Activated naive CD4-positive, alpha-beta T cell treated with anti-CD3 and anti-CD28 coated beads, Interleukin-2, amount 50 U/mL, for 72 hours (primary cell): ENCODE measurements at places on chromosomes 11 and 22. TPM values are rescaled to one million over a fixed set of nuclear protein-coding genes. Genes with fewer than 3 reads are reported as not detected.

GRCh38 chr11:1349327-1350041 is 40.1 kb upstream of the TOLLIP start:
- DNase-seq = no peak

The PLAAT2 gene
- total RNA-seq = not detected

DNA sequence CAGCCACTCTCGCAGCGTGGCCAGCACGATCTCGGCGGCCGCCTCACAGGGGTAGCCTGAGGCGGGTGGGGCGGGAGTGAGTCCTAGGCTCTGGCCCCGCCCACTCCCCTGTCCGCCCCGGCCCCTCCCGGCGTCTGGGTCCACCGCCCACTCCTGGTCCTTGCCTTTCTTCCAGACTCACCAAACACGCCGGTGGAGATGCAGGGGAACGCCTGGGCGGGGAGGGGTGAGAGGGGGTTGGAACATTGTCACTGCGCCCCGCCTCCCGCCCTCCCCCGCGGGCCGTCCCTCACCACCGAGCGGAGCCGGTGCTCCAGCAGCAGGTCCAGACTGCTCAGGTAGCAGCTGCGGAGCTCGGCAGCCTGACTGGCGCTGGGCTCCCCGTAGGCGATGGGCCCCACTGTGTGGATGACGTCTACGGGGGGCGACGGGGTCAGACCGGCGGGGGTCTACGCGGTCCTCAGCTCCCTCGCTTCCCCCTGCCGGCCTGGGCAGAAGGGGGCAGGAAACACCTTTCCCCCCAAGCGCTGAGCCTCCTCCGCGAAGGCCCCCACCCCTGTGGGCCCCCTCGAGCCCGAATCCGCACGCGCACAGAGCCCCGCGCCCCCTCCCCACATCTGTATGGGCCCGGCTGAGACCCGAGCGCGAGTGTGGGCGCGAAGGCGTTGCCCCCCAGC is 13.2 kb downstream of the OTUB1 start:
- peak; percentile 64 for DNase-seq

DNA sequence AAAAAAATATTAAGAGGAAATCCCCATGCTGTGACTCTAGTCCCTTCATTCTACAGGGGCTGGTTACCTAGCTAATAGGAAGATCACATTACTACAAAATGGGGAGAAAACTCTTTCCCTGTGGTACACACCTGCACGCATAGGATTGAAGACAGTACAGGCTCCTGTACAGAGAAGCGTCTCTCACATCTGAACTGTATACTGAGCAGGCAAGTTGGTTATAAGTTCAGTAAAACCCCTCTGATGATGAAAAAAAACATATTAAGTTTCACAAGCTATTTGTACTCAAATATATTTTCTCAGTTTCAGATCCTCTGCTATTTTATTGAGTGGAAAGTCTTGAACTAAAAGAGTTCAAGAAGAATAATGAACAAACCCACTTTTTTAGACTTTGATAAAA is 156.9 kb upstream of the HSD17B12 start:
- DNase-seq = no peak

- DNase-seq = no peak
Measured at GRCh38 chr11:107276077-107276476, 181.5 kb downstream of the CWF19L2 start.

DNA sequence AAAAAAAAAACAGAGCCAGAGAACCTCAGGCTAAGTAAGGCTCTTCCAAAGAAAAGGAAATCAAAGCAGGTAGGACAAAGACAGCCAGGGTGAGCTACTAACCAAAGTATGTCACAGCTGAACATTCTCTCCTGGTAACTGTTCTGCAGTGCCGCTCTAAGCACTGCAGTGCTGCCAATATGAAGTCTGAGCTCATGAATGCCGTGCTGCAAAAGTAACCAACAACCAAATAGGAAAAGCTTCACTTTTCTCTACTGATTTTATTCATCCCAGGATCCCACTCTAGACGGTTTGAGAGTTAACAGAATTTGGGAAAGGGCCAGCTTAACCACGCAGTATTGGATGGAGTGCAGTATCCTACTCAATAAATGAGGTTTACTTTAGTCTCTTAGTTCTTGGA is 3.5 kb downstream of the SIK3 start:
- no peak for DNase-seq

DNA sequence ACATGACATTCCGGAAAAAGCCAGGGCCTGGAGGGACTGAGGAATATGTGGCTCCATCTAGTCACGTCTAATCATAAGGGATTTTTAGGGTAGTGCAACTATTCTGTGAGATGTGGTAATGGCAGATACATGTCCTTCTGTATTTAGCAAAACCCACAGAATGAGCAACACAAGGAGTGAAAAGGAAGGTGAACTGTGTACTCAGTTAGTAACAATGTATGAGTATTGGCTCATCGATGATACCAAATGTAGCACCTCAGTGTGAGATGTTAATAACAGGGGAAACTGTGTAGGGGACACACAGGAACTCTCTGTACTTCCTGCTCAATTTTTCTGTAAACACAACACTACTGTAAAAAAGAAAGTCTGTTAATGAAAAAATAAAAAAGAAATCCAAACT is 42.0 kb upstream of the CARS1 start:
- no peak for DNase-seq

The KCNQ1OT1 gene
- 0.30 TPM for total RNA-seq

DNA sequence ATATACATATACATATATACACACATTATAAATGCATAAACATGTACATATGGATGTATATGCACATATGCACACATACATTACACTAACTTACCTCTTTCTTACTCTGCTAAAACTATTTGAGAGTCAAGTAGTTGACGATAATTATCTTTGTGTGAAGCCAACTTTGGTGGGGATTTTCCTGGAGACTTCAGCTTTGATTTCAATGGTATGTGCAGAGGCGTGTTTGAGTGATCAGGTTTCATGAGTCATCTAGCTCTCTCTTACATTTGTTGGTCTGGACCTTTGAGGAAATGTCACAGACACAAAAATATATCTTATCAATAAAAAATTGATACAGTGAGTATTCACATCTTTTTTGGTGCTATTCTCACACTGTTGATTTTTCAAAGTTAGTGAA is 769.1 kb upstream of the LUZP2 start:
- no peak for DNase-seq

The RTN4R gene
- 2.2 TPM for total RNA-seq

DNA sequence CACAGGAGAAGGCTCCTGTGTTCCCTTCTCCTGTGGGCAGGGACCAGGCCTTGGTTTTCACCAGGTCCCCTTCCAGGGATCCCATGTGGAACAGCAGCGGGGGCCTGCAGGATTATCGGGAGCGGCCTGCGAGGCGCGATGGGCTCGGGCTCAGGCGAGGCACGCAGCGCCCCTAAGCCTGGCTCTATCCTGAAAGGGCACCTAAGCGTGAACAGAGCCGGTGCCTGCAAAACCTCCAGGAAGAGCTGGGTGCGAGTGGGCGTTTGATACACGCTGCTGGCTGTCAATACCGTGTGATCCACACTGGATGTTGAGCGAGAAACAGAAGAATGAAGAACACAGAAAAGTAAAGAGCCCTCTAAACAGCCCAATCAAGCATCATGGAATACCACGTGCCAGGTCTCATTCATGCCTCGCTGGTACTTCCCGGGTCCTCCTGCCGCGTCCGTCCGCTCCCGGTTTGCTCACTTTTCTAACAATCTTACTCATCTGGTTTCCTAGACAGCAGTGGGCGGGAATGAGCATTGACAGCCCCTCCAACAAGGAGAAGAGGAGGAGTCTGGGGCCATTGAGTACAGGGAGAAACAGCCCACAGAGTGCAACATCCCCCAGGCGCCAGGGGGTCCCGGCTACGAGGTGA is 12.5 kb downstream of the OSBPL5 start:
- DNase-seq = no peak

DNA sequence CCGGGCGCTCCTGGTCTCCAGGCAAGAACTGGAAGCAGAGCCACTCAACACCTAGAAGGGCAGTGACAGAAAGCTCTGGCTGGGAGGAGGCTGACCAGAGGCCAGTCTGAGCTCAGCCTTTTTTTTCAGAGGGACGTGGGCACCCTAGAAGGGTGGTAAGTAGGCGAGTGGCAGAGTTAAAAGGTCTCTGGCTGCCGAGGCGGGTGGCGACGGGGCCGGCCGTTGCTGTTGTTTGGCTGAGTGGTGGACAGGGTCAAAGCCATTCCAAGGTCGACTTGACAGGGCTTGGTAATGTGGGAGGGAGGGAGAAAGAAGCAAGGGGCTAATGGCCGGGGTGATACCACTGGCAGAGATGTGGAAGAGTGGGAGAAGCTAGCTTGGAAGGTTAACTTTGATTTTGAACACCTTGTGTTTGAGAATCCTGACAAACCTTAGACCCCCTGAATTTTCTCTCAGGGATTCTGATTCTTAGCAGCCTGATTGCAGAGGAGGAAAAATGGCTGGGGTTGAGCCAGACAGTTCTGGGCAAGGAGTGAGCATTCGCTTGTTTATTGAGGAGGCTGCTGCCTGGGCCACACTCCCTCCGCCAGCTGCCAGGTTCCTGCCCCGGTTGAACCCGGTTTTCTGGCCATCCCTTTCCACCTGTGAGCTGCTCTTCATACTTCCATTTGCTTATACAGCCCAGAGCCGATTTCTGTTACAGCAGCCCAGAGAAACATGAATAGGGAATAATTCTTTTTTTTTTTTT is 868 bp upstream of the SYCE3 start:
- no peak for DNase-seq

- no peak for DNase-seq
Measured at GRCh38 chr11:2995893-2996554, 3.9 kb upstream of the NAP1L4 start.

DNA sequence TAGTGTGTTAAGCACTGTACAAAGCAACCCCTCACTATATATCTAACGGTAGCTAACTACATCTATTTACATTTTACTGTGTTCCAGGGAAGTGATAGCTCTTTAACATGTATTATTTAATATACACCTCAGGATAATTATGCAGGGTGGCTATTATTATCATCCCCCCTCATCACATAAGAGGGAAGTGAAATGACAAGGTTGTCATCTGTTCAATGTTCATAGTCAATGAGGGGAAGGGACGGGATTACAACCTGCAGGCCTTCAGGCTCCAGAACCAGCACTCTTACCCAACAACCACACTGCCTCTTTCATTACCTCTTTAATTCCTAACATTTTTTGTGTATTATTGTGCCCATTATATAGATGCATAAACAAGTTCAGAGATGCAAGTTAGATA is 238.7 kb upstream of the ANO3 start:
- no peak for DNase-seq

DNA sequence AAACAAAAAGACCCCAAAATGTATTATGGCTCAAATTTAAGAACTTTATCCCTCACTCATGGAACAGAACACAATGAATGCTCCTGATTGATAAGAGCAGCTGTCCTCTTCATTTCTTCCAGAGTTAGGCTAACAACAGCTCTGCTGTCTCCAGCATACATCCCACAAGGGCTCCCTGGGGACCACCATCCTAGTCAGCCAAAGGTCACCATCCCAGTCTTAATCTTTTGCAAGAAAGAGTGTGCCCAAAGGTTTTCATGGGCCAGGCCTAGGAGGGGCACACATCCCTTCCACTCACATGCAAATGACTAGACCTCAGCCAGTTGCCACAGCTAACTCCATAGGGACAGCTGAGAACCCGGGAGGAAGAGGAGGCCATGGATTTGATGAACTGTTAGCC is 555.3 kb downstream of the BUD13 start:
- DNase-seq = no peak

- DNase-seq = no peak
Measured at GRCh38 chr11:73480677-73481076, 104.5 kb downstream of the RELT start.

DNA sequence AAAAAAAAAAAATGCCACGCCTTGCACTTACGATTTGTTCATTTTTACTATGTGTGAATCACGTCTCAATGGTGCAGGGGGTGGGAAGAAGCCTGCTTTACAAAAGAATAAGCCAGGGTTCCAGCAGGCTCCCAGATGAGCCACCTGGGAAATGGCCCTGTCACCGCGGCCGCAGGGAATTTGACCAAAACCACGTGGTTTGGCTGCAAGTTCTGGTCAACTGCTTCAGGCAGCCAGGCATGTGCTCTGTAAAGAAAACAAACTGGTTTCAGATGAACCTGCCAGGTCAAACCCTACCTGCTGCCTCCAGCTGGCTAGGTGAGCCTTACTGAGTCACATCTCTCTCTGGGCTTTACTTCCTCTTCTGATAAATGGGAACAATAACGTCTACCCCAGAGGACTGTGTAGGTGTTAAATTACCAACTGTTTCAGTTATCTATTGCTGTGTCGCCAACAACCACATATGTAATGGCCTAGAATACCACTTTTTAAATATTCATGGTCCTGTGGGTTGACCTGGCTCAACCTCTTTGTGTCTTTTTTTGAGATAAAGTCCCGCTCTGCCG is 30.5 kb upstream of the GCAT start:
- no peak for DNase-seq

DNA sequence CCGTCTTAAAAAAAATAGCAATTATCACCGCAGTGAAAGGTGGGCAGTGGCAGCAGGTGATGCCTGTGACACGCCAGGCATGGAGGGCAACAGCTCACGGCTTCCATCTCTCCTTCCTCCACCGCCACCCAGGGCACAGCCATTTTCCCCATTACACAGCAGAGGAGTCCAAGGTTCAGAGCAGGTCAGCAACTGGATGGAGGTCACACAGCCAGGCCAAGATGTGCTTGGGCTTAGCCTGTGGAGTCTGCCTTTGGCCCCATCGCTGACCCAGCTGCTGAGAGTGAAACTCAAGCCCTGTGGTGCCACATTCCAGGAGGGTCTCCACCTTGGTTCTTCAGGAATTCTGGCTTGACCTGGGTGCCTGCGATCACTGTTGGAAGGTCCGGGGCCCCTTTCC is 411.1 kb downstream of the SHANK2 start:
- DNase-seq = no peak

- no peak for DNase-seq
Measured at GRCh38 chr11:113908098-113908497, 3.5 kb downstream of the HTR3B start.

DNA sequence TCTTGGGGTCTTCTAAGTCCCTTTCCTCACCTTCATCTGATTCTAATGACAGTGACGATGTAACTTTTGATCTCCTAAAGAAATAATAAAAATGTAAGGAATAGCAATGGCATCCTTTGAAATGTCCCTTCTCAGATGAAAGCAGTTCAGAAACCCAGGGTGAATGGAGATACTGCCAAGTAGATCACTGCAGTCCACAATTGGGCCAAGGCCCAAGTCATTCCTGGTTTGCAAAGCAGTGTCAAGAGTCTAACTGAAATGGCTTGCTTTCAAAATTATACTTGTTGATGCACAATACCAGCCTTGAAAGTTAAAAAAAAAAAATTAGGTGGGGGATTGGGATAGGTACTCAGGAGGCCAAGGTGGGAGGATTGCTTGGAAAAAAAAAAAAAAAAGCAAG is 20.4 kb downstream of the ASCC2 start:
- DNase-seq = no peak

DNA sequence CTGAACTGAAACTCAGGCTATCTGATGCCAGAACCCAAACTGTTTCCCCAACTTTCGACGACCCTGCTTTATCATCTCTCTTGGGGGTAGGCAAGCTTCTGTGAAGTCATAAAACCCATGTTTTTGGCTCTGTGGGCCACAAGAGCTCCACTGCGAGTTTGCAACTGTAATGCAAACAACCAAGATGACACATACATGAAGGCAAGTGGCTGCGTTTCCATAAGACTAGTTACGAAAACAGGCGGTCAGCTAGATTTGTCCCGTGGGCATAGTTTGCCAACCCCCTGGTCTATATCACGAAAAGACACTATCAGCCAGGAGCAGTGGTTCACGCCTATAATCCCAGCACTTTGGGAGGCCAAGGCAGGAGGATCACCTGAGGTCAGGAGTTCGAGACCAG is 37.5 kb downstream of the TPST2 start:
- DNase-seq = no peak
